IMR-90 (cell line): ENCODE measurements at places on chromosomes 2 and 18. TPM values are rescaled to one million over a fixed set of nuclear protein-coding genes. Genes with fewer than 3 reads are reported as not detected.
A peak's percentile ranks its signal among the peaks of the same experiment; 100 is the strongest.

- peak; percentile 85 for DNase-seq
Measured at GRCh38 chr2:192016265-192016664, 169.4 kb upstream of the CAVIN2 start.

GRCh38 chr18:59631583-59632181, 65.5 kb downstream of the CCBE1 start:
- peak; percentile 58 for DNase-seq

GRCh38 chr2:132381376-132381775, 35.2 kb upstream of the GPR39 start:
- DNase-seq, result no peak

DNA sequence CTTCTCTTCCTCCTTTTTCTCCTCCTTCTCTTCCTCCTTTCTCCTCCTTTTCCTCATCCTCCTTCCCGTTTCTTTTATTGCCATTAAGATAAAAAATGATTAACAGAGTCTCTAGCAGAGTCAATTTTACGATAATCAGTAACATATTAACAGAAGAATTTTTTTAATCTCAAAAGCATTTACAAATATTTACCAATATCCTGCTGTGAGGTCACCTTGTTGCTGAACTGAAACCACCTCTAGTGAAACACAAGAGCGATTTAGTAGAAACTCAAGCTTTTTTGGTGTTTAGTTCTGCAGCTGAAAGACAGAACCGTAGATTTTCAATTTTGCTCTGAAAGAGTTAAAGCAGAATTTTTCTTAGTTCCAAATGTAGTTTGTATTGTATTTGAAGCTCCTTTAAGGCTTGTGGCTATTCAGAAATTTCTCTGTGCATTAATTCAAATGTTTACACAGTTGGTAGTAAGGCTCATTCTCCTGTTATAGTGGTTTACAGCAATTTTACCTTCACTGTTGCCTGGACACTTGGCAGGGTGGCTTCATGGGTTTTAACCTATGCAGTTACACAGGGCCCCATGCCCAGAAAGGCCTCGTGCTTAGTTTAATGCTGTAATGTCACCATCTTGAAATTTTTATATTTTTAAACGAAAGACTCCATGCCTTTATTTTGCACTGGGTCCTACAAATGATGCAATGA, 1106.6 kb upstream of the FAM98A start:
- no peak for DNase-seq

GRCh38 chr18:25443776-25444175, 91.8 kb upstream of the ZNF521 start:
- DNase-seq, result no peak

DNA sequence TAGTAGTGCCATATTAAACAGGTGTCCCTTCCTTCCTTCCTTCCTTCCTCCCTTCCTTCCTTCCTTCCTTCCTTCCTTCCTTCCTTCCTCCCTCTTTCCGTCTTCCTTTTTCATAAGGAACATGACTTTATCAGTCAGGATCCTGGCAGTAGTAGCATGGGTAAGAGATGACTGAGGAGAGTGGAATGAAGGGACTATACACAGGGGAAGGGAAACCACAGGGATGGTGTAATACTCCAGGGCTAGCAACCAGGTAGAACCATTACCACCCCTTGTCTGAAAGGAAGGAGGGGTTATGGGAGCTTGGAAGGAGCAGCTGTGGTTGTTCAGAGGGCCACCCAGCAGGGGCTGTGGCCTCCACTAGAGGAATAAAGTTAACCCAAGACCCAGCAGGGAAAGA, 23.2 kb upstream of the KDM3A start:
- DNase-seq, result peak; percentile 41

DNA sequence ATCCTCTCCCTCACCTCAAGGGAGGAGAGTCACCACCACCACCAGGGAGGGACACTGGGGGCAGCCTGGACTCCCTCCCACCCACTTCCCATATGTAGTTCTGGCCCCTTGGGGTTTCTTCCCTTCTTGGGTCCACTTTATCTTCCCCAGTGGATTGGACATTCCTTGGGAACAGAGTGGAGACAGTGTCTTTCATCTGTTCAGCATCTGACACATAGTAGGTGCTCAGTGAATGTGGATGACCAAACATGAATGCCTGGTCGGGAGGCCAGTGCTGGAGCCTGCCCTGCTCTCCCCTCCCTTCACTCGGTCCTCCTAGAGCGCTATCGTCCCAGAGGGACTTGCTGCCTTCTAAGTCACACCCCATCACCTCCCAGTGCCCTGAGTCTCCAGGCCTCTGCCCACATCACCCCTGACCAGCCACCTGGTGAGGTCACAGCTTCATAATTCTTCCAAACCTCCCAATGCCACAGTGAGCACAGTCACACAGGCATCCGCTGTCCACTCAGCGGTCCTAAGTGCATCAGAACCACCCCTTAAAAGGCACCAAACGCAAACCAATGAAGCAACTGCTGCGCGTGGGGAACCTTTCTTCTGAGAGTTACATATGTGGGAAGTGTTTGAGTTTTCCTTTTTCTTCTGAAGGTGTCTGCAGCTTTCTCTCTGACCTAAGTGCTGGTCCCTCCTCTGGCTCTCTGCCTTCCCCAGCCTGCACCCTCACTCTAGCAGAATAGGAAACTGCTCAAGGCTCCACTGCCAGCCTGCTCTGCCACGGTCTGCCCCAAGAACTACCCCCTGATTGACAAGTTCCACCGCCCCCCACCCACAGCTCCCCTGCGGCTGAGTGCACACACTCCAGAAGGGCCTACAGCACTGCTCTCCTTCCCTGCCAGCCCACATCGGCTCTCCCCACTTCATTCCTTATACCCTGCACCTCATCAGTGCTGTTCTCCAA, 7.2 kb upstream of the SFXN5 start:
- no peak for DNase-seq

GRCh38 chr2:190584980-190585661, 50.6 kb upstream of the NEMP2 start:
- DNase-seq, result no peak

GRCh38 chr18:62131301-62131909, 55.5 kb downstream of the PIGN start:
- peak; percentile 76 for DNase-seq

DNA sequence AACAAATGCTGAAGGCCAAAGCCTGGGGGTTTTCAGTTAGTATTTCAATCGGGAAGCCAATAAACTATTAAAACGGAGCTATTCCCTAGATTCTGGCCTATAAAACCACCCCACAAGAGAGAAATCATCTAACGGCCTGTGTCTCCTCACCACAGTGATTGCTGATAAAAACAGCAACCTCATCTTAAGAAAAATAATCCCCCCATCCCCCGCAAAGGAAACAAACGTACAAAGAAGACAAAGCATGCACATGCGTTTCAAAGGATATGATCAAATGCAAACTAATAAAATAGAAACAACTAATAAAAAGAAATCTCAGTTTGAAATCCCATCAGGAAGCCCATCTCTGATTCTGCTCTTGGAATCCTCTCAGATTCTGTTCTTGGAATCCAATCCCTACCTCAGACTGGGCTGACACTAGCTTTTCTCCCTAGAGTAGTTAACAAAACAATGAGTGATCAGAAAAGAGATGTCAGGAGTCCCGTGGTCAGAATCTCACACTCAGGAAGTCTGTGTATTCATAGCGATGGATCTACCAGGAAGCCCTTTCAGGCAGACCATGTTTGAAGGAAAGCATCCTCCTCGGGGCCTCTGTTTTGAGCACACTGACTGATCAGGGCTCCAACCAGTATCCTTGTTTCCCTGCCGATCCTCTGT, 150.7 kb downstream of the THADA start:
- no peak for DNase-seq

DNA sequence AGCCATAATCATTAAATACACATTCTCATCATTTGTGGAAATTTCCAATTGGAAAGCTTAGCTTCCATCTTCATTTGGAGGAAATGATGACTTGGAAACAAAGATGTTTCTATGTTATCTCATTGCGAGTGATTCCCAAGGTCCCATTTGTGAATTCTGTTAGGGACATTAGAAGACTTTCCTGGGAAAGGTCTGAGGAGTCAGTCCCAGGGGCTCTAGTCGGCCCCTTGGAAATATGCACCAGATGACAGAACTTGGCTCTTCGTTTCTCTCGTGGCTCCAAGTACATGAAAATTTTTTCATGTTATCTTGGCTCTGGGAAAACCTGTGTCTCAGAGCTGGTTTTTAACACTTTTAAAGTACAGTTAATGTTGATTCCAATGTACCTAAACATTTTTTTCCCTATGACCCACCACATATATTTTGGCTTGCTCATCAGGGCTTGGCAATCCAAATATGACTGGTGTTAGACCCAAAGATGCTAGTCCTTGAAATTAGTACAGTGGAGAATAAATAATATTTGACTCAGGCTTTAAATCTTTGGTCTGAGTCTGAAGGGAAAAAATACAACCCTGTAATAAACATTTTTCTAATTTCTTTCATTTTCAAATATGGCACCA, 15.4 kb upstream of the CAVIN2 start:
- peak; percentile 49 for DNase-seq

- DNase-seq, result no peak
Measured at GRCh38 chr2:193980599-193980998, 1676.4 kb upstream of the SLC39A10 start.

GRCh38 chr18:43303376-43303775, 26.1 kb upstream of the SYT4 start:
- no peak for DNase-seq

DNA sequence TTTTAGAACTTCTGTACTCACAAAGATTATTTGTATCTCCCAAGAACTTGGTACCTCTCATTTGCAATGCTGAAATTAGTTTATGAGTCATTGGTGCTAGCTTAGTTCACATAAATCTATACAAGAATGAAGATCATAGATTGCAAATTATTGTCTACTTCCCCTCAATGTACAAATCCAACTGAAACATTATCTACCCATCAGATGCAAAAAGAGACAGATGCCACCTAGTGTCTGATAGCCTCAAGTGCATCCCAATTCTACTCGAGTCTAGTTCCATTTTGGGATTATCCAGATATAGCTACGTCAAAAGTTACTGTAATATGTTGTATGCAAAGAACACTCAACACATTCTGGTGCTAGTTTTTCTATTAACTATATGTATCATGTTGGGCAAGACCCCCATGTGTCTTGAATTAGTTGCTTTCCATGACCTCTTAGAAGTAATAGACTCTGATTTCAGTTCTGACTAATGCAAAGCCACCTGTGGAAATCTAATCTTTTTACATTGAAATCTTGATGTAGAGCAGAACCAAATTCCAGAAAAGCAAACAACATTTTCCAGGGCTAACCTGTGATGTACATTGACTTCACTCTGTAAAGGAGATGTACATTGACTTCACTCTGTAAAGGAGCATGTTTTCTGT, 210.0 kb downstream of the RBM43 start:
- DNase-seq, result peak; percentile 67

- DNase-seq, result peak; percentile 48
Measured at GRCh38 chr18:457521-458412, 42.7 kb downstream of the COLEC12 start.

DNA sequence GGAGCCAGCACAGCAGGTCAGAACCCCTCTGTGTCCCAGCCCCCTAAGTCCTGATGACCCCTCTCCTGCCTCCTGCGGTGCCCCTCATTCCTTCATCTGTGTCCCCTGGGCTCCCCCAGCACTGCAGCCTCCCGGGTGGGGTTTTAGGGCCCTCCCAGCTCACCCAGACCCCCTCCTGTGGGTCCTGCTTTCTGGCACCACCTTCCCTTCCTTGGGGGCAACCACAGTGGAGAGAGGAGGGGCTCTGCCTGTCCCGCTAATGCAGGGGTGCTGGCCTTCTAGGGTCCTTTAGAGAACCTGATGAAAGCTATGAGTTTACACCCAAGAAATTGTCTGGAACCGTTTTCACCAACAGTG, 42.7 kb upstream of the ALPP start:
- no peak for DNase-seq

DNA sequence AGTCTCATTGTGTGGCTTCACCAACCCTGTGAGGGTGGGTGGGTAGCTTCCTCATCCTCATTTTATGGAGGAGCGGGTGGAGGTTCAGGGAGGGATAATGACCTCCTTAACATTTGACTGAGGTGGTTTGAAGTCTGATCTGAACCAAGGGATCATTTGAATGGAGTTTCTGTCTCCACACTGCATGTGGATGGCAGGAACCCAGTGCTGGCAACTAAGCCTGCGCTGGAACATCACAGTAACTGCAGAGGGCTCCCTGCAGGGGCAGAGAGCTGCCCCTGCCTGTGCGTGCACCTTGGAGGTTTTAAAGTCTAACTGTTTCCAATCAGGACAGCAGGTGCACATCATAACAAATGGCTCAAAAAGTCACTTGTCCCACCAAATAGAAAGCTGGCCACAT, 3.3 kb downstream of the AGAP1 start:
- no peak for DNase-seq

DNA sequence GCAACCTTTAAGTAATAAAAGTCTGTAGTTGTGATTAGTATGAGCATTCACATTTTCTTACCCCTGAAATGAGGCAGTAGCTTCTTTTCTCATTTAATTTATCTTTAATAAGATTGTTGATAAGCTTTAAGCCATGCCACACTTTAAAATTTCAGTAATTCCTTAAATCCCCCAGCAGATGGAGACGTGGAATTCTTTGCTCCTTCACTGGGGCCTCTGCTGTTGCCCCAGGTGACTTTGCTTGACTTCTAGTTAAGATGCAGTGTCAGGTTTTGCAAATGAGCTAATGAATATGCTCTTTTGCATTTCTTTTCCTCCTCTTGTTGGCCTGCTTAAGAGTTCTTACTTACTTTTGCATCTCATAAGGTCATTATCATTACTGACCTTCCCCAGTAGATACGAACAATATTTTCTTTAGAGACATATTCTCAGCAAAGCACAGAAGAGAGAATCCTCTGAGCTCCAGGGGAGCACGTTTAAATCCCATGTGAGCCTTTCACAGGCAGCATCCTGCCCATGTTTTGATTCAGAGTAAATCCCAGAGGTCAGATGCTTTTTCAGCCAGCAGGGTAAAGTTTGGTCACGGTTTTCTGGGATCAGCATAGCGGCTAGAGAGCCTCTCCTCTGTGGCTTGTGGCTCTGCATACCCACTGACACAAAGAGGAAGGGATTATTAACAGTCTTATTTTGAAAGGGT, 222.9 kb downstream of the PTPRM start:
- DNase-seq, result peak; percentile 55

GRCh38 chr2:21382701-21383520, 259.1 kb downstream of the TDRD15 start:
- DNase-seq, result no peak

- peak; percentile 43 for DNase-seq
Measured at GRCh38 chr2:165698444-165698884, 95.6 kb downstream of the GALNT3 start.

GRCh38 chr2:172985139-172985892, 90.3 kb upstream of the MAP3K20 start:
- peak; percentile 63 for DNase-seq

CD207 gene
- not detected in 2 replicates for polyA plus RNA-seq

OTX1 gene
- 0.03 TPM in 1 of 2 replicates, not detected in the other for polyA plus RNA-seq

IL37 gene
- polyA plus RNA-seq, result 0.15 TPM in 1 of 2 replicates, not detected in the other

ZFP36L2 gene
- polyA plus RNA-seq, result 20.1 and 20.8 TPM in 2 replicates

B3GNT7 gene
- 0.03 and 0.07 TPM in 2 replicates for polyA plus RNA-seq

LOXHD1 gene
- polyA plus RNA-seq, result not detected in 2 replicates

ASB18 gene
- polyA plus RNA-seq, result not detected in 2 replicates

CRYBA2 gene
- not detected in 2 replicates for polyA plus RNA-seq

SULT1C2 gene
- polyA plus RNA-seq, result 0.09 TPM in 1 of 2 replicates, not detected in the other

GPR35 gene
- polyA plus RNA-seq, result 0.31 and 0.42 TPM in 2 replicates

SH3RF3 gene
- 5.3 and 5.7 TPM in 2 replicates for polyA plus RNA-seq

STAT4 gene
- polyA plus RNA-seq, result 0.47 and 0.48 TPM in 2 replicates

KIF1A gene
- not detected in 2 replicates for polyA plus RNA-seq

DSG2 gene
- 1.4 and 1.8 TPM in 2 replicates for polyA plus RNA-seq

GKN2 gene
- not detected in 2 replicates for polyA plus RNA-seq

CNDP1 gene
- not detected in 2 replicates for polyA plus RNA-seq

CPLX4 gene
- polyA plus RNA-seq, result not detected in 2 replicates

REL gene
- polyA plus RNA-seq, result 1.2 and 1.3 TPM in 2 replicates

LIMS3 gene
- polyA plus RNA-seq, result 0.44 and 0.99 TPM in 2 replicates
